Gastroesophageal sphincter (tissue), 4 donors: ENCODE measurements at places on chromosomes 1 and 21. TPM values are rescaled to one million over a fixed set of nuclear protein-coding genes. Genes with fewer than 3 reads are reported as not detected.

OR2T34 gene
- not detected for total RNA-seq

HUNK gene
- total RNA-seq: 0.54 TPM

FAM72C gene
- total RNA-seq: 1.4 TPM

ERO1B gene
- total RNA-seq: 8.1 TPM

SLAMF7 gene
- total RNA-seq: 0.67 TPM

S100A14 gene
- 8.9 TPM for total RNA-seq

LRRC39 gene
- 0.78 TPM for total RNA-seq

NR1I3 gene
- not detected for total RNA-seq

GRCh38 chr1:110956586-110956985 is 7.1 kb downstream of the LRIF1 start:
- no peak for ATAC-seq

DNA sequence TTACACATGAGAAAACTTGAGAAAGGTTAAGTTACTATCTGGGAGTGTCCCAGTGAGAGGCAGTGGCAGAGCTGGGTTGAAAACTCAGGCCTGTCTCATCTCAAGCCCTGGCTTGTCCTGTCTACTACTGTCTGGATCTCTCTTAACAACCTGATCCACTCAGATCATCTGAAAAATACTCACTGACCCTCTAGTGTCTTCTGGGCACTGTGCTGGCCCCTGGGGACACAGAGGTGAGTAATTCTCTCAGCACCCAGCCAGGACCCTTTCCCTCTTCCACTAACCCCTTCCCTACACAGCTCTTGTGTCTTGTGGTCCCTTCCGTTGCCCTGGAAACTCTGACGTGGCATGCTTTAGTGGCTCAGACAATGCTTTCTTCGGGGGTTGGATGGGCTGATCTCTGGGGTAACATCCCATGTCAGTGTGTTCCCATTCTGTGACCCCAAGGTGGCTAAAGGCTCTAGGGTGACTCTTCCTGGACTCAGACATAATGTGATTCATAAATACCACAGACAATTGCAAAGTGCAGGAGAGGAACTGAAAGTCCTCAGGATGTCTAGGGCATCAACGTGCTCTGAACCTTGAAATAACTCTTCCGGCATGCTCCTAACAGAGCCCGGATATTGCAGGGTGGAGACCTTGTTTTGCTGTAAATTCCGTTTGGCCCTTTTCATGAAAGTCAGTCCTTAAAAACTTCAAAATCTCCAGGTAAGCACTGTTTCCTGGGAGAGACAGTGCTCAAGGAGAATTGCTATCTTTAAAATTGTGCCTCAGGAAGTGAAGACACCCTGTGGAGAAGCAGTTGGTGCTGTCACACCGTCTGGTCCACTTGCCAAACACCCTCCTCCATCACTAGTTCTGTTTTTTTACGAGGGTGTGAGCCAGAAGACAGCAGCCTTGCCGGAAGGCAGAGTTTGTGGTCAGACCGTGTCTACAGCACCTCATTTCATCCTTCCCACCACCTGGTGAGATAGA is 4.0 kb downstream of the SHISAL2A start:
- ATAC-seq: no peak

DNA sequence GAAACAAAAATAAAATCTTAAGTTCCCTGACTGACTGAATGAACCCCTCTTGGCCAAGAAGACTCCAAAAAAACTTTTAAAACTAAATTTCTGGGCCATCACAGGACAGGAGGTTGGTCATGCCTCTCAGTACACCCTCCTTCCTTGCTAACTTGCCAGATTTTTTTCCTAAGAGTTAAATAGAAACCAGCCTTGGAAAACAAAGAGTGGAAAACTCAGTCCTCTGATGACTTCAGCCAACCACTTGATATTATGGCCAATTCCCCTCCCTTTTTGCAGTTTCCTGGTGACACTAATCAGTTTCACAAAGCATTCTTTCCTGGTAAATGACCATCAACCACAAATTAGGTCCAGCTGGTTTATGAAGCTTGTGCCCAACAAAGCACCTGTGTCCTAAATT is 134.8 kb downstream of the ZNF648 start:
- ATAC-seq: no peak

- ATAC-seq: no peak
Observed at GRCh38 chr1:97143236-97143882, 421.8 kb downstream of the PTBP2 start.

DNA sequence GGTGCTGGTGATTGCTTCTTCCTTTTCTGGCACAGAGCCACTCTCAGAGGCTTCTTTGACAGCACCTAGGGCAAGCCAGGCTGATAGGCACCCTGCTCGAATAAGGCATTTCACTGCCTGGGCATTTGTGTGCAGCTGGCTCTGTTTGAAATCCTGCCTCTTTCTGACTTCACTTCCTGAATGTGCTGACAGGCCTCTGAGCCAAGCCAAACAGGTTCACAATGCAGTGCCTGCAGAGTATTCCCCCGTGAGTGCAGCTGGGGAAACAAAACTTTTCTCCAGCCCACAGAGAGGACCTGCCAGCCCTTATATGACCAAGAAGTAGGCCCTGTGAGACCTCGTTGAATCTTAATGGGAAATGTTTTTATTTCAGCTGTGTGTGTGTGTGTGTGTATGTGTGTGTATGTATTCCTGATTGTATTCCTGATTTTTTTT is 10.4 kb downstream of the JUN start:
- peak; percentile 66 for ATAC-seq

- peak; percentile 58 for ATAC-seq
Observed at GRCh38 chr1:60969971-60970509, 112.3 kb upstream of the NFIA start.

- ATAC-seq: no peak
Observed at GRCh38 chr1:197915260-197915861, 1.8 kb upstream of the LHX9 start.

GRCh38 chr1:205633421-205633976 is 1.7 kb upstream of the ELK4 start:
- no peak for ATAC-seq

- no peak for ATAC-seq
Observed at GRCh38 chr1:67348586-67349252, 41.0 kb downstream of the IL12RB2 start.

DNA sequence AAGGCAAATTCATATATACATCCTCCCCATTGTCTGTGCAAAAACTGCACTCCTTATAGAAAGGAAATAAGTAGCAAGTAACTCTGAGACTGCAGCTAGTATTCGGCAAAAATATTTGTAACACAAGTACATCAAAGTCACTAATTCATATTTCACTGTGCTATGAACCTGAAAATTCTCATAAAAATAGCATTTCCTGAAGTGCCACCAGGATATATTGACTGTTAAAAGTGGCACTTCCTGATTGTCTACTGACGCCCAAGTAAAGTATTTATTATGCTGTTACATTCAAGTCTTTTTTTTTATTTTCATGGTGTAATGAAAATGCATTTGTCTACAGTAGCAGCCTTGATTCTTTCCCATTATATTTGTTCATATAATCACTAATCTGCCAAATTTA is 673.8 kb downstream of the PTPRC start:
- no peak for ATAC-seq

- peak; percentile 5 for ATAC-seq
Observed at GRCh38 chr21:41459884-41460534, 34.0 kb downstream of the MX1 start.

GRCh38 chr1:66450043-66450514 is 83.9 kb upstream of the SGIP1 start:
- peak; percentile 67 for ATAC-seq

GRCh38 chr1:116921301-116921885 is 11.7 kb downstream of the PTGFRN start:
- no peak for ATAC-seq

DNA sequence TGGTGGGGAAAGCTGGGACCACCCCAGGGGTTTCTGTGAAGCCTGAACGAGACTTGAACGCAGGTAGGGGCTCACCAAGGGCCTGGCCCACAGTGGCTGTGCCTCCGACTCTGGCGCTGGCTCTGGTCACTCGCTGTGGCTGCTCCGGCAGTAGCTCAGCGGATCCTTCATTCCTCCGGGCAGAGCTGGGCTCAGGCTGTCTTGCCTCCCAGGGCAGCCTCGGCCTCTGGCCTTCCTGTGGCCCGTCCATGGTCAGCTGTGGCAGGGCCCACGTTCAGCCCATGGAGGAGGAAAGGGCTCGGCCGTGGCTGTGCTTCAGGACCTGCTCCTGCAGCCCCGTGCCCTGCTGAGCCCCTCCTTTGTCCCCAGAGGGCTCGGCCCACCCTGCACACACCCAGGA is 162.9 kb upstream of the C1orf174 start:
- no peak for ATAC-seq

DNA sequence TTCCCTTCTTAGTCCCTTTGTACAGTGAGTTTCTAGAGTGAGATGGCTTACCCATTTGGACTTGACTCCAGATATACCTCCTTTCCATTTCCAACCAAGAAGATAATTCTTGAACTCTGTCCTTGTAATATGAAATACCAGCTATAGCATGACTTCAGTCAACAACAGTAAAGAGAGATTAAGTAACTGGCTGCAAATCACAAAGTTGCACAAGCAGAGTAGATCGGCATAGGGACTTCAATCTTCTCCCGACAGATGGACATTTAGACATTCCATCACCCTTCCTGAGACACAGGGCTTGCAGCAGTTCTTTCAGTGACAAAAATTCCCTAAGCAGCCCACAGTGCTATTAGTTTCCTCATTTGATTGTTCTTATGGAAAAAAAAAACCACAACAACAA is 44.6 kb downstream of the JAK1 start:
- no peak for ATAC-seq

- ATAC-seq: no peak
Observed at GRCh38 chr21:43690346-43690745, 28.6 kb upstream of the PDXK start.

DNA sequence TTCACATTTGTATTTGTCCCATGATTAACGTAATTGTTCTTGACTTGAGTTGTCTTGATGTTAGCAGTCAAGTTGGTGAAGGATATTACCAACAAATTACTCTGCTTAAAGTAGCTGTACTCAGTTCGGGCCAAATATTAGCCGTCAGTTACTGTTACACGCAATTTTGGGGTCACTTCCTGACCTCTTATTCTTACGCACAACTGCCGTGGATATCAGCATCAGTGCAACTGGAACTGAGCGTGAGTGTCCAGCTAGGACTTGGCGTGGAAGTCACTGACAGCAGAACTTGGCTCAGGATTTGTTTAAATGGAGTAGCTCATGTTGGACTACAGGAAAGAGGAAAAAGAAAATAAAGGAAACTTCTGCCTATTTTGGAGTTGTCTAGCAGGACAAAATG is 56.4 kb downstream of the ADAMTS1 start:
- peak; percentile 80 for ATAC-seq
